Activated CD4-positive, alpha-beta T cell treated with anti-CD3 and anti-CD28 coated beads, Interleukin-2, amount 10 ng/mL, durations not matched to agents 7 days and 5 days (primary cell): ENCODE measurements at places on chromosomes 6 and 20.
A peak's percentile ranks its signal among the peaks of the same experiment; 100 is the strongest.

DNA sequence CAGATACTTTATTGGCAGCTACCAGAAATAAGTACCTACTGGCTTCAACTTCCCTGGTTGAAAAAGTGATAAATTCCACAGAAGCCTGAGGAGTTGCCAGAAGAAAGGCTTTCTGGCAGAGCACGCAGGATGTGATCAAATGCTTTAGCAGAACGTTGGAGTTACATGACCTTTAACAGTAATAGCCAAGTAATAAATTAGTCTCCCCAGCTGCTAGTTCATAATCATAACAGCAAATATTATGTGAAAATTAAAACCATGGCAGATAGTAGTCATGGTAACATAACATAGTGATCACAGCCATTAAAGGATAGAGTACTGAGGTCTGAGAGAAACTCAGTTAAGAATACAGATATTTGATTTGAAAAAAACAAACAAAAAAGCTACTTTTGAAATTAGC is 567.7 kb downstream of the ADGRB3 start:
- DNase-seq: no peak

DNA sequence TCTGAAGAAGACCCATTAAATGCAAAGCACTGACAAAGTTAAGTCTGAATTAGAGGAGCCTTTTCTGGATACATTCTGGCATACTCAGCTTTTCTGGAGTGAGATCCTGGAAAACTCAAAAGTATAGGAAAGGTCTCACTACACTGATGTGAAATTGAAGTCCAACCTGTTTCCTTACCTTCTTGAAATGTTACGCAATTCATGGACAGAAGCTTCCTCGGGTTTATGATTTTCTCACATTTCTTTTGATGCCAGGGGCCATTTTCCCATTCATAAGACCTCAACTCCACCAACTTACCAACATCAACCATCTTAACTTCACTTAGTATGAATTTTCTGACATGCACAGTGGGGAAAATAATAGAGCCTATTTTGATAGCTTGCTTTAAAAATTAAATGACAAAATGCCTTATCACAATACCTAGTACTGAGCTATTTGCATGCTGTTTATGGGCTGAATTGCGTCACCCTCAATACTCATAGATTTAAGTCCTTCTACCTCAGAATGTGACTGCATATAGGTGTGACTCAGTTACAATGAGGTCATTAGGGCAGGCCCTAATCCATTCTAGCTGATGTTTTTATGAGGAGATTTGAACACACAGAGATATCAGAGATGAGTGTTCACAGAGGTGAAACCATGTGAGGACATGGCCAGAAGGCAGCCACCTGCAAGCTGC is 73.4 kb upstream of the RAB32 start:
- DNase-seq: no peak

DNA sequence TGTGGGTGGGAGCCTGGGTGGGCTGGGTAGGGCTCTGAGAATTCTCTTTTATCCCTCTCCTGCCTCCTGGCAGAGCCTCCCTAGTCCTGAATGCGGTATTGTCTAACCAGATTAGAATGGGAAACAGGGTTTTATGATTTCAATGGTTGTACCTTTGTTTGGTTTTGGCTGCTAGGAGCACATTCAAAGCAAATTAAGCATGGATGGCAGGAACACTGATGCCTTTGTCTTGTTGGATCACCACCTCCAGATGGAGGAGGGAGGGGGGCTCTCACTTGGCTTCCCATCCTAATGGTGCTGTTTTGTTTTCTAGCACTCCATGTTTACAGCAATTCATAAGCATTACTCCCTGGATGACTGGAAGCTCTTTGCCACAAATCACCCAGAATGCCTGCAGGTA is 11.6 kb downstream of the GMPR start:
- no peak for DNase-seq

DNA sequence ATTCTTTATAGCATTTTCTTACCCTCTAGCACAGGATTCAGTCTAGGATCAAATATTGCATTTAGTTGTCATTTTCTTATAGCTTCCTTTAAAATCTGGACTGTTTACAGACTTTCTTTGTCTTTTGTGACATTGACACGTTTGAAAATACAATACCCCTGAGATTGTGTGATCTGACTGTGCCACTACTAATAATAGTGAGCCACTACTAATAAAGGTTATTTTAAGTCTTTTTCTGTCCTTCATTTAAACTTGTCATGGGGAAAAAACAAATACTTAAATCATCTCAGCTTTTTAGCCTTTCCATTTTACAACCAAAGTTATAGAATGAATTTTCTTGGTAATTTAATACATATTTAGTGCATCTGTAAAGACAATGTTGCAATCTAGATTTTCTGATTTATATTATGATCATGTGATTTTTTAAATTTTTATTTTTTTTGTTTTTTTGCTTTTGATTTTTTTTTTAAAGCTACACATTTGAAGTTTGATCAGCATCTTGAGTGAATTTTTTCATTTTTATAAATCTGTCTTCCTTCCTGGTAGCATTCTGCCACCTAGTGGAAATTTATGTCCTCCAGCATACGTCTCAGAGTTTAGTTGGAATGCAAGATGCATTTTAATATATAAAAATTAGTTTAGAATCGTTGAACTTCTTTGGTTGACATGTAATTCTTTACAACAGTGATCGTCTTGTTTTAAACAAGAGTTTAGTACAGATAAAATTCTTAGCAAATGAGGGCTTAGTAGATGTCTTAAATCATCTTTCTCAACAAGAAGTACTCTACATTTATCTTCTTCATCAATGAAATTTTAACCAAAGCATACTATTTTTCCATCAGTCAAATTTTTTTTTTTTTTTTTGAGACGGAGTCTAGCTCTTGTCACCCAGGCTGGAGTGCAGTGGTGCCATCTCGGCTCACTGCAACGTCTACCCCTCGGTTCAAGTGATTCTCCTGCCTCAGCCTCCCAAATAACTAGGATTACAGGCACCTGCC is 119.4 kb downstream of the NCOA3 start:
- peak; percentile 54 for DNase-seq

DNA sequence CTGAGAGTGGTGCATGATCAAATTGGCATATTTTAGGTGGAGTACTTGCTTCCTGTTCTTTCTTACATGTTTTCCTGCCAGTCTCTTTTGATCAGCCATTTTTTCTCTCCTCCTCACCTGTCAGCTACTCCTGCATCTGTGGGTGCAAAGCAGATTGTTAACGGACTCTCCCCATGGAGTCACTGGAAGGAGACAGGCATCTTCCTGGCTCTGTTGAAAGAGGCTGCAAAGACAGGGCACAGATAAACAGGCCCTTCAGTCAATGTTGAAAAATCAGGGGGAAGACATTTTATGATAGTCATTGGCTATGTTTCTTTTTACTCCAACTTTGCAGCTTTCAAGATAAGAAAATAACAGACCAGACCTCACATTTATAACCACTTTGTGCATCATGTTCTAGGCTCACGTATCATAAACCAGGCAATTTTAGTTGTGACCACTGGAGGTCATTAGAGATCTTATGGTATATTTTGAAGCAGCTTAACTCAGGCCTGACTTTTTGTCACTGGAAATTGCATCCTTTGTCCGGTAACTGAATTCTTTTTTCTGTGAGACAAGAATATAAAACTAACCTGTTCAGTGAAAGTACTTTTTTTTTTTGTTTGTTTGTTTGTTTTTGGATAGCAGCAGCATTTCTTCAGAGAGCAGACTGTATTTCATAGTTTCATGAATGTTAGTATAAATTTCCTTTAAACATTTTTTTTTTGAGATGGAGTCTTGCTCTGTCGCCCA is 20.1 kb downstream of the ECT2L start:
- DNase-seq: no peak

- DNase-seq: no peak
Observed at GRCh38 chr6:107495196-107495643, 5.3 kb downstream of the SOBP start.

DNA sequence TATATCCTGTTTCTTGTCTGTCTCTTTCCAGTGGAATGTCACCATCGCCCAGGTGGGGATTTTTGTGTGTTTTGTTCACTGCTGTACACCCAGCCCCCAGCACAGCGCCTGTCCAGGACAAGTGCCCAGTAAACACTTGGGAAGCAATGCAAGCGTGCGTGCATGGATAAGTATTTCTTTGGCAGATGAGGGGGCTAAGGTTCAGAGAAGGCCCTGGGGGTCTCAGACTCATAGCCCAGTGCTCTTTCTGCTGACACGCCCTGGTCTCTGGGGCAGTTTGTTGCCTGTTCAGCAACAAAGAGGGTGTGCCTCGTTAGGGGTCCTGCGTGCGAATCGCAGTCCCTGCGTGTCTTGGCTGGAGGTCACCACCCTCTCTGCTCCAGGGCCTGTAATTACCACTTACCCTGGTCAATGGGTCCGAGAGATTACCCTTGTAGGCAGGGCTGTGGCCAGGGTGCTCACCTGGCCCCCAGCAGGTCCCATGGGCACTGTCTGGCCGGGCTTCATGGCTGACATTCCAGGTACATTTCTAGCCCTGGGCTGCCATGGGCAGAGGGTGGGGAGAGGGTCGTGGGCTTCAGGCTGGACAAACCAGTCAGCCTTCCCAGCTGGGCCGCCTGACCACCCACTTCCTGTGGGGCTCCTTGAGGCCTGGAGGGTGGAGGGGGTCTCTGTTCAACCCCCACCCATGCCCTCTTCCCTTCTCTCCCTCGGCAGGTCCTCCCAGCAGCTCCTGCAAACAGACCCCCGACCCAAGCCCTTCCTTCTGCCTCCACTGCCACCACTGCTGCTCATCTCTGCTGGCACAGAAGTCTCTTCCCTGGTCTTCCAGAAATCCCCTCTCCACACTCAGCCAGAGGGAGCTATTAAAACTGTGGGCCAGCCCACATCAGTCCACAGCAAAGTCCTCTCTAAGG is 87.1 kb downstream of the CEBPB start:
- no peak for DNase-seq

DNA sequence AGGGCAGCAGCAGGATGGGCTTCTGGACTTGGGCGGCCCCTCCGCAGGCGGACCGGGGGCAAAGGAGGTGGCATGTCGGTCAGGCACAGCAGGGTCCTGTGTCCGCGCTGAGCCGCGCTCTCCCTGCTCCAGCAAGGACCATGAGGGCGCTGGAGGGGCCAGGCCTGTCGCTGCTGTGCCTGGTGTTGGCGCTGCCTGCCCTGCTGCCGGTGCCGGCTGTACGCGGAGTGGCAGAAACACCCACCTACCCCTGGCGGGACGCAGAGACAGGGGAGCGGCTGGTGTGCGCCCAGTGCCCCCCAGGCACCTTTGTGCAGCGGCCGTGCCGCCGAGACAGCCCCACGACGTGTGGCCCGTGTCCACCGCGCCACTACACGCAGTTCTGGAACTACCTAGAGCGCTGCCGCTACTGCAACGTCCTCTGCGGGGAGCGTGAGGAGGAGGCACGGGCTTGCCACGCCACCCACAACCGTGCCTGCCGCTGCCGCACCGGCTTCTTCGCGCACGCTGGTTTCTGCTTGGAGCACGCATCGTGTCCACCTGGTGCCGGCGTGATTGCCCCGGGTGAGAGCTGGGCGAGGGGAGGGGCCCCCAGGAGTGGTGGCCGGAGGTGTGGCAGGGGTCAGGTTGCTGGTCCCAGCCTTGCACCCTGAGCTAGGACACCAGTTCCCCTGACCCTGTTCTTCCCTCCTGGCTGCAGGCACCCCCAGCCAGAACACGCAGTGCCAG is at the start of gene TNFRSF6B:
TSS of gene TNFRSF6B (plus strand) at position 25 of the 729 bp plus-strand sequence. CDS start at position 141, 116 bp downstream.
- DNase-seq: no peak

- DNase-seq: peak; percentile 10
Observed at GRCh38 chr20:63103402-63104311, 96.9 kb upstream of the BHLHE23 start.

DNA sequence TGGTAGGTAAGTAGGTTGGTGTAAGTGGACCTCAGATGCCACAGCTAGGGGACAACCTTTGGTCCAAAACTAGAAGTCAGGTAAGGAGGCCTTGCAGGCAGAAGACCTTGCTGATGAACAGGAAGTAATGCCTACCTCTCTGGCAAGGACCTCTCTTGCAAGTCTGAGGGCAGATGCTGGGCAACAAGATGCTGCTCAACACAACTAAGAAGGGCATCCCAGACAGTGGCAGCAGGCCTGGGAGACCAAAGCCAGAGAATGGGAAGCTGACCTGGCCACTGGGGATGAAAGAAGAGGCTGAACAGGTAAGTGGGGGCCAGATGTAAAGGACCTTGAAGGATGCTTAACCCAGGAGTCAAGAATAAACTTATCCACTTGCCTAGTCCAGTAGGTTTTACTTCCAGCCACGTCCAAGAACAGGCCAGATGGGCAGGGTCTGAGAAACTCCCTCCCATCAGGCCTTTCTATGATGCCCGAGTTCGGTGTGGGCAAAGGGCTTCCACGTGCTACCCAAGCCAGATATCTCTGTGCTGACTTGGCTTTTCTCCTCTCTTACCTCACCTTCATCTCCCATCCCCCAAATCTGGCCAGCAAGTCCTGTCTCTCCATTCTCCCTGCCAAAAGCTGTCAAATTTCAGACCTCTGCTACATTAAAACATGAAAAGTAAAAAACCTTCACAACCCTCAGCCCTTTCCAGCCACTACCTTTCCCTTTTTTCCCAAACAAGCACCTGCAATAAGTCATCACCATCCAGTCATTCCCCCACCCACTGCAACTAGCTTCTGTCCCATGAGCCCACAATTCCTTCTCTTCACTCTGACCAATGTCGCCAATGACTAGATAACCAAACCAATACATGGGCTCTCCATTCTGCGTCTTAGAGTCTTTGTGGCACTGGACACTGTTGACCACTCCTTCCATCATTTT is 11.5 kb upstream of the PLCG1 start:
- DNase-seq: peak; percentile 5
